Tibial nerve (tissue), 4 donors: ENCODE measurements at places on chromosomes 2 and 18.
A peak's percentile ranks its signal among the peaks of the same experiment; 100 is the strongest.

- DNase-seq, result no peak
- H3K4me3 ChIP-seq, result no peak overlapping the region
- no peak overlapping the region for H3K27ac ChIP-seq
- no peaks in the 10 kb centered on the region for H3K4me1 ChIP-seq
- no peaks in the 10 kb centered on the region for H3K27me3 ChIP-seq
- no peaks in the 10 kb centered on the region for H3K36me3 ChIP-seq
These were observed 761.3 kb downstream of the TSN start for GRCh38 chr2:122516775-122517174.

- H3K4me1 ChIP-seq, result peaks cover 35% of the 10 kb centered on the region
- H3K27ac ChIP-seq, result no peak overlapping the region
- no peak for DNase-seq
- no peak overlapping the region for H3K4me3 ChIP-seq
- no peaks in the 10 kb centered on the region for H3K36me3 ChIP-seq
These were observed 85.8 kb downstream of the SH3RF3 start for GRCh38 chr2:109214651-109215371.

GRCh38 chr2:233233618-233234230, 17.7 kb upstream of the ATG16L1 start:
- H3K27me3 ChIP-seq, result no peaks in the 10 kb centered on the region
- no peaks in the 10 kb centered on the region for H3K36me3 ChIP-seq
- H3K27ac ChIP-seq, result no peak overlapping the region
- no peak overlapping the region for H3K4me3 ChIP-seq
- DNase-seq, result no peak

GRCh38 chr18:58605027-58606020, 23.6 kb downstream of the ALPK2 start:
- no peaks in the 10 kb centered on the region for H3K4me1 ChIP-seq
- no peak overlapping the region for H3K27ac ChIP-seq
- no peaks in the 10 kb centered on the region for H3K36me3 ChIP-seq
- DNase-seq, result no peak
- no peak overlapping the region for H3K4me3 ChIP-seq
- H3K27me3 ChIP-seq, result no peaks in the 10 kb centered on the region

GRCh38 chr2:197661626-197662025, 13.8 kb downstream of the RFTN2 start:
- no peak overlapping the region for H3K4me3 ChIP-seq
- H3K27me3 ChIP-seq, result no peaks in the 10 kb centered on the region
- no peak overlapping the region for H3K27ac ChIP-seq
- H3K4me1 ChIP-seq, result no peaks in the 10 kb centered on the region
- H3K36me3 ChIP-seq, result no peaks in the 10 kb centered on the region

DNA sequence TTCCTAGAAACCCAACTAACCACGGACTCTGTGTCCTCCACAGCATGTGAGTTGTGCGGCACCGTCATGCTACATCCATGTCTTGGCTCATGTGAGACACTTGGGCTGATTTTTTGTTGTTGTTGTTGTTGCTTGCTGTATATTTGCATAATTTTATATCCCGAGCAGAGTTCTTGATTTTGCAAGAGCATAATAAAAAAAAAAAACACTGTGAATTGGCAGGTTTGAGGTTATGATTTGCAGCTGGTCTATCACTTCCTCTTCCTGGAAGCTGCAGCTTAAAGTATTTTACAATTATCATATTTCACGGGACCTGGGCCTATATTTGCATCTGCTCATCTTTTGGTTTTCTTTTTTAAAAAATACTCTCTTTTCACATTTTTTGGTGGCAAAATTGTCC, 142.3 kb upstream of the NRP2 start:
- DNase-seq, result no peak
- H3K27me3 ChIP-seq, result no peaks in the 10 kb centered on the region
- no peak overlapping the region for H3K4me3 ChIP-seq
- no peaks in the 10 kb centered on the region for H3K4me1 ChIP-seq

GRCh38 chr2:158967114-158967730, 1.2 kb upstream of the TANC1 start:
- no peaks in the 10 kb centered on the region for H3K36me3 ChIP-seq
- H3K27me3 ChIP-seq, result no peaks in the 10 kb centered on the region
- DNase-seq, result no peak
- H3K4me1 ChIP-seq, result no peaks in the 10 kb centered on the region

- no peak for DNase-seq
- H3K4me1 ChIP-seq, result peaks cover 3% of the 10 kb centered on the region
- H3K36me3 ChIP-seq, result no peaks in the 10 kb centered on the region
- peak overlapping the region; percentile 34 for H3K27ac ChIP-seq
- H3K27me3 ChIP-seq, result no peaks in the 10 kb centered on the region
These were observed 8.8 kb upstream of the POLI start for GRCh38 chr18:54260396-54261072.

- H3K36me3 ChIP-seq, result no peaks in the 10 kb centered on the region
- no peak overlapping the region for H3K4me3 ChIP-seq
- DNase-seq, result no peak
- no peak overlapping the region for H3K27ac ChIP-seq
- H3K4me1 ChIP-seq, result no peaks in the 10 kb centered on the region
These were observed 105.3 kb upstream of the SIX3 start for GRCh38 chr2:44836174-44836573.

GRCh38 chr2:101751875-101752619, 54.5 kb downstream of the MAP4K4 start:
- H3K27ac ChIP-seq, result peak overlapping the region; percentile 36
- no peak for DNase-seq
- peaks cover 79% of the 10 kb centered on the region for H3K4me1 ChIP-seq
- no peak overlapping the region for H3K4me3 ChIP-seq

- H3K36me3 ChIP-seq, result no peaks in the 10 kb centered on the region
- DNase-seq, result no peak
- H3K27ac ChIP-seq, result no peak overlapping the region
- H3K4me3 ChIP-seq, result no peak overlapping the region
These were observed 32.8 kb upstream of the MC5R start for GRCh38 chr18:13791181-13791580.

GRCh38 chr18:51275712-51276476, 78.4 kb upstream of the MEX3C start:
- peak; percentile 36 for DNase-seq
- H3K36me3 ChIP-seq, result no peaks in the 10 kb centered on the region
- H3K4me3 ChIP-seq, result no peak overlapping the region
- H3K27ac ChIP-seq, result no peak overlapping the region
- H3K4me1 ChIP-seq, result no peaks in the 10 kb centered on the region

- no peaks in the 10 kb centered on the region for H3K36me3 ChIP-seq
- H3K4me1 ChIP-seq, result no peaks in the 10 kb centered on the region
- DNase-seq, result no peak
- H3K4me3 ChIP-seq, result no peak overlapping the region
- no peaks in the 10 kb centered on the region for H3K27me3 ChIP-seq
- no peak overlapping the region for H3K27ac ChIP-seq
These were observed 71.1 kb upstream of the CTLA4 start for GRCh38 chr2:203796248-203797010.

GRCh38 chr2:80473796-80474195, 169.2 kb upstream of the LRRTM1 start:
- H3K4me1 ChIP-seq, result peaks cover 6% of the 10 kb centered on the region
- H3K36me3 ChIP-seq, result no peaks in the 10 kb centered on the region
- H3K27ac ChIP-seq, result no peak overlapping the region

GRCh38 chr2:5834501-5834900, 142.3 kb downstream of the SOX11 start:
- no peak overlapping the region for H3K27ac ChIP-seq
- H3K4me3 ChIP-seq, result no peak overlapping the region
- H3K4me1 ChIP-seq, result no peaks in the 10 kb centered on the region
- no peaks in the 10 kb centered on the region for H3K36me3 ChIP-seq
- no peaks in the 10 kb centered on the region for H3K27me3 ChIP-seq

DNA sequence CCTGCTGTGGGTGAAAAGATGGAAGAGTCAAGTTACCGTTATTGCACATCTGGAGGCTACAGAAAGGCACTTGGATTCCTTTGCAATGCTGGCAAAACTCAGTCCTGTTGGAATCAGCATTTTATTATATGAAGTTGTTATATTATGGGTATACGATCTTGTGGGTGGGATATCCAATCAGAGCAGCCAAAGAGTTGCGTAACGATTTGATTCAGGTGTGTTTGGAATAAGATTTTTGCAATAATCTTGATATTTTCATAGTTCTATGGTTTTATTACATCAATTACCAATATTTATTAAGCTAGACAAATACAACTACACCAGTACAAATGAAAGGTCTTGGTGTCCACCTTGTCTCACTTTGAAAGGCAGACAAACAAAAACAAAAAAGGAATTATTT, 57.9 kb upstream of the SOS1 start:
- H3K36me3 ChIP-seq, result no peaks in the 10 kb centered on the region
- H3K27ac ChIP-seq, result no peak overlapping the region
- DNase-seq, result no peak
- no peak overlapping the region for H3K4me3 ChIP-seq

DNA sequence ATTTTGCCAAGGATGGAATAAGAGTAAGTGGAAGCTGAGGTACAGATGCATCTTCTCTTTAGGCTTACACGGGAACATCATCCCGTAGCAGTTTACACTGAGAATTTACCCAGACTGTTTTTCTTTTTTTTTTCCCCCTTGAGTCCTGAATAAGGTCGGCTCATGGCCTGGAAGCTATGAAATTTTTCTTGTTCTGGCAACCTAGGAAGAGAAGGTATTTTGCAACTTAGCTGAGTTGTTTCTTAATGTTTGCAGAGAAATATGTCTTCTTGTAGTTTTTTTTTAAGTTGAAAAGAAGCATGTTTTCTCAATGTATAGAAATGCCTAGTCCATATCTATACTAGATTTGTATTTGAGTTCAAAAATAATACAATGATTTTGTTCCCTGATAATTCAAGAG, 712.5 kb downstream of the TDRD15 start:
- H3K4me1 ChIP-seq, result no peaks in the 10 kb centered on the region
- H3K36me3 ChIP-seq, result no peaks in the 10 kb centered on the region
- H3K27me3 ChIP-seq, result no peaks in the 10 kb centered on the region
- no peak overlapping the region for H3K27ac ChIP-seq
- DNase-seq, result no peak

DNA sequence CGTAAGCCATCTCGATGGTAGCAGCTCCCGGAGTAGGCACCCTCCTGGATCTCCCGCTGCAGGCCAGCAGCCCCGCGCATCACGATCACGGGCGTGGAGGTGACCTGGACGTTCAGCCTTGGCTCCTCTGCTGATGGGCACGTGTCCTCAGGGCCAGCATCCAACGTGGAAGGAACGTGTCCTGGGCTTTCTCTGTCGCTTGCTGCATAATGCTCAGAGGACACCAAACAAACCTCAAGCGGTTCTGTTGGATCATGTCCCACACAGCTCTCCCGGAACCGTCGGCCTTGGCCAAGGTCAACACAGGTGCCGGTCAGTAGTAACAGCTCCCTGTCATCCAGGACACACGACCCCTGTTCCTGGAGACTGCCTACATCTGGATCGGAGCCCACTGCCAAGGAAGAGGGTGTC, 23.1 kb downstream of the PASK start:
- no peak overlapping the region for H3K4me3 ChIP-seq
- no peaks in the 10 kb centered on the region for H3K4me1 ChIP-seq
- H3K27ac ChIP-seq, result no peak overlapping the region

- H3K4me1 ChIP-seq, result peaks cover 23% of the 10 kb centered on the region
- H3K36me3 ChIP-seq, result peaks cover 6% of the 10 kb centered on the region
- peak overlapping the region; percentile 92 for H3K27ac ChIP-seq
- DNase-seq, result no peak
- H3K27me3 ChIP-seq, result no peaks in the 10 kb centered on the region
These were observed 602 bp downstream of the SNX17 start for GRCh38 chr2:27370816-27371620.

DNA sequence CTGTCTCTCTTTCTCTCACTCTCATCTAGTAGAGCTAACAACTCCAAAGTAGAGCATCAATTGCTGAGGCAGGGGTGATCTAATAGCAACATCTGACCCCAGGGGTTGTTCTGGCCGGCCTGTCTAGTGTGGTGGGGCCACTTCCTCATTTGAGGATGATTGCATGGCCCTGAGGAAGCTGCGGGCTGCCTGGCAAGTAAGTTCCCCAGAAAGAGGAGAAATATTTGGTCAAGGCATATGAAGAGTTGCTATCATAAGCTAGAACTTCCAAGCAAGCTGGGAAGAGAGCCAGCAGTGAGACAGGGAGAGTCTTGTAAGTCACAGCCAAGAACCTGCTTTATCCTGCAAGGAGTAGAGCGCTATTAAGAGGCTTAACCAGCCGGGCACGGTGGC, 50.8 kb upstream of the TMEM87B start:
- no peak overlapping the region for H3K27ac ChIP-seq
- H3K4me3 ChIP-seq, result no peak overlapping the region
- H3K36me3 ChIP-seq, result peaks cover 20% of the 10 kb centered on the region
- H3K4me1 ChIP-seq, result no peaks in the 10 kb centered on the region

DNA sequence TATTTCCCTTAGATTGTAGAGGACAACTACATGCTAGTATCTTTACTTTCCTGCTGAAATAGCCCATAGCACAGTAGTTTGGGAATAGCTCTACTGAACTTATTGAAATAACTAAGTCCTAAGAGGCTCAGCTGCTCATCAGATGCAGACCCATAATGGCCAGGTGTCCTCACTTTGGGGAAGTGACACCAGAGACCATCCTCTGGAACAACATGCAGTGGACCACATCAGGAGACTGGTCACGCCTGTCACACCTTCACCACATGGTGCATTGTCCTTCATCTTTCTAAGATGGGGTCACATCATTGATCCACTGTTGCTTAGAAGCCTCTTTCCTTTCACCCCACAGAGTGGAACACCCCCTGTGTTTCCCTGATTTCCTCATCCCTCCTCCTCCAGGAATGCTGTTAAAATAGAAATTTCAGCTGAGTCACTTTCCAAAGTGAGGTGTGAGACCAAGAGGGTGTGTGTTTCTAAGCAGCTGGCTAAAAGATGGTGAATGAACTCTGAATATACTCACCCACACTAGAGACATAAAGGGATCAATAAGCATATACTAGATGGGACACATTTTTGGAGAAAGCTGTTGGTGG, 215.2 kb upstream of the LRRTM1 start:
- no peaks in the 10 kb centered on the region for H3K36me3 ChIP-seq
- no peak overlapping the region for H3K27ac ChIP-seq
- no peaks in the 10 kb centered on the region for H3K27me3 ChIP-seq
- no peak overlapping the region for H3K4me3 ChIP-seq

GRCh38 chr2:99775585-99775984, 285.8 kb upstream of the REV1 start:
- H3K4me3 ChIP-seq, result no peak overlapping the region
- no peaks in the 10 kb centered on the region for H3K36me3 ChIP-seq
- H3K27ac ChIP-seq, result no peak overlapping the region
- H3K4me1 ChIP-seq, result no peaks in the 10 kb centered on the region
- DNase-seq, result no peak

DNA sequence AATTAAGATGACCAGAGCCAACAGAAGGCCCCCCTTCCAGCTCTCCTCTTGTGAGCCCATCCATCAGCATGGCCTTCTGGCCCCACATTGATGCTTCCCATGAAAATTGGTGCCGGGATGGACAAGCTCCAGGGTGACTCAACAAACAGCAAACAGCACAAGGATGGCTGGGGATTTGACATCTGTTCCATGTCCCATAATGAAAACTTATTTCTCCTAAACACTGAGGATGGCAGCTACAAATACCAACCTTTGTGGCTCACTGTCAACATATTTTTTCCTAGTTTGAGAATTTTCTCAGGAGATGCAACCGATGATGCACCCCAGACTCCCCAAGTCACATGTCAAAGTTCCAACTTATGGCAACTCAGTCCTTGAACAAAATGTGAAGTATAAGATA, 169.6 kb upstream of the SIX2 start:
- no peaks in the 10 kb centered on the region for H3K4me1 ChIP-seq
- no peak overlapping the region for H3K27ac ChIP-seq
- H3K36me3 ChIP-seq, result no peaks in the 10 kb centered on the region
- DNase-seq, result no peak
- peaks cover 4% of the 10 kb centered on the region for H3K27me3 ChIP-seq
